ENCODE measurements at places on chromosomes 1 and 21. TPM values are rescaled to one million over a fixed set of nuclear protein-coding genes. Genes with fewer than 3 reads are reported as not detected.
A peak's percentile ranks its signal among the peaks of the same experiment; 100 is the strongest.

The ROR1 gene
- total RNA-seq: 8.6 TPM

- no peak for DNase-seq
Observed at GRCh38 chr1:90607736-90608135, 109.4 kb downstream of the BARHL2 start.

DNA sequence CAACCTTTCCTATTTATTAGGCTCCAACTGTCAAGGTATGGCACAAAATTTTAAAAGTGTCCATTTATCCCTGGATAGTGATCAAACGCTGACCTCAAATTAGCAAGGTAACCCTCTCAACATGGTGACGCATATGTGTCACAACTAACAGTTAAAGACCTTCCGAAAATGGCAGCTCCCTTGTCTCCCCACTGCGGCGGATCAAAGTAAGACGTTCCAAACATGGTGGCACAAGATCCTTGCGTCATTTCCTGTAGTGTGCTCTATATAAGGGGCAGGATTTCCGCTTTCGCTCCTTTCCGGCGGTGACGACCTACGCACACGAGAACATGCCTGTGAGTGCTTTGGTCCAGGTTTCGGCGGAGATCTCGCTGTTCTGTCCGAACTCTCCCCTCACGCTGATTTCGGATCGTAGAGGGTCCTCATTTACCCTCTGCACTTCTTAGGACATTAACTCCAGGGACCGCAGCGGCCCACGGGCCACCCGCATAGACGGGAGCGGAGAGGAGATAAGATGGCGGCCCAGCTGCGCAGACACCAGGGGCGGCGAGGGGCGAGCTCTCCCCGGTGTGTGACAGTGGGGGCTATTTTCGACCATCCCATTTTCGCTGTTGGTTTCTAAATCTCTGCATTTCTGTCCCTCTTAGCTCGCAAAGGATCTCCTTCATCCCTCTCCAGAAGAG is at the start of gene RPS27:
Gene RPS27 (plus strand): TSS at position 295 of the 683 bp plus-strand sequence. CDS start 35 bp downstream, at position 330.
- peak; percentile 89 for DNase-seq

GRCh38 chr1:38090796-38091195 is 44.2 kb upstream of the POU3F1 start:
- no peak for DNase-seq

The DNAJC11 gene
- 74.0 TPM for total RNA-seq

The DNAJC6 gene
- 2.0 TPM for total RNA-seq

- DNase-seq: no peak
Observed at GRCh38 chr1:226378071-226378470, 29.8 kb downstream of the PARP1 start.

- no peak for DNase-seq
Observed at GRCh38 chr1:93705892-93706500, 24.4 kb upstream of the BCAR3 start.

The VSIG8 gene
- total RNA-seq: not detected

DNA sequence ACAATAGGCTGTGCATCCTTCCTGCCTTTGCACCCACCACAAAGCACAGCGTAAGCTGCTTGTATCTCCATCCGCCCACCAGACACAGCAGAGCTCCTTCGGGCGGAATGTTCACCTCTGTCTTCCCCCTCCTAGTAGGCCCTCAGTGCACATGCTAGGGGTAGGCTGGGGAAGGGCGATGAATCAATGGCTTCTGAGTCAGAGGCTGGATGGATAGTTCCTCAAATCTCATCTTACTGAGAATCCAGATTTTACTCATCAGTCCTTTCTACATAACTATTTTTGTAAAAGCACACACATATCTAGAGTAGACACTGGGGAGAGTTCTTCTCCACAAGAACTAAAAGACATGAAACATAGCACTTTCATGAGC is 73.8 kb downstream of the BCAR3 start:
- DNase-seq: no peak

GRCh38 chr1:245894843-245895242 is 612.2 kb downstream of the SMYD3 start:
- DNase-seq: no peak

The OR2L3 gene
- not detected for total RNA-seq

GRCh38 chr1:3683992-3684391 is 31.7 kb downstream of the TP73 start:
- DNase-seq: no peak

DNA sequence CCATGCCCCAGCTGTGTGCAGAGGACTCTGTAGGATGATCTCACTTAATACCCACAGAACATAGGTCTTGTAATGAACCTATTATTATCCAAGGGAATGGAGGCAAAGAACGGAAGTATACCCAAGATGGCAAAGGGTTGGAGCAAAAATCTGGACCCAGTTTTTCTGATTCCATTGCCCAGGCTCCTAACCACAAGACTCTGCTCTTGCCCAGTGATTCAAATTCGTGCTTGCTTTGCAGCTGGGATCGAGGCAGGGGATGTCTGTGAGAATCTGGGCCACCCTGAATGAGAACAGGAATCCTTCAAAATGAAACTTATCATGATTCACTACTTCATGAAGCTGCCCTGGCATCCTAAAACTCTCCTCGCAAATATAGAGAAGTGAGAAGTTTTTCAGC is 97.5 kb upstream of the KCNJ6 start:
- no peak for DNase-seq

DNA sequence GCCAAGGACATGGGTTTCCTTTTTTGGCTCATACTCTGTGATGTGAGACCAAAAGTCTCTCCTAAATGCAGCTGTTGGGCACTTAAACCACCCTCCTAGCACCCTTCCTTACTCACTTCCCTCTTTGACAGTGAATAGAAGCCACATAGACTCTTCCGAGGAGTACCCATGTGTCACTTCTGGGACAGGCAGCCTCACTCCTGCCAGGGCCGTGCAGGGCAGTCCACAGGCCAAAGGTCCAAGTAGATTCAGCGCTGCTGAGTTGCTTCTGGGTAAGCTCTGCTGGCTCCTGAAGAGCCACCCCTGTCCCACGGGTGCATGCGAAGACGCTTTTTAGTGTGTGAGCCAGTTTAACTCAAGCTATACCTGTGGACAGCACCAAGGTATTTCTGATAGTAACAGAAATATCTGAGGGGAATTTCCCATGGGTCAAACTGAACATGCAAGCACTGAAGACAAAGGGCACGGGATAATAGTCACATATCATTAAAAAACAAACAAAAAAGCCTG is 36.8 kb upstream of the BMP8B start:
- no peak for DNase-seq

DNA sequence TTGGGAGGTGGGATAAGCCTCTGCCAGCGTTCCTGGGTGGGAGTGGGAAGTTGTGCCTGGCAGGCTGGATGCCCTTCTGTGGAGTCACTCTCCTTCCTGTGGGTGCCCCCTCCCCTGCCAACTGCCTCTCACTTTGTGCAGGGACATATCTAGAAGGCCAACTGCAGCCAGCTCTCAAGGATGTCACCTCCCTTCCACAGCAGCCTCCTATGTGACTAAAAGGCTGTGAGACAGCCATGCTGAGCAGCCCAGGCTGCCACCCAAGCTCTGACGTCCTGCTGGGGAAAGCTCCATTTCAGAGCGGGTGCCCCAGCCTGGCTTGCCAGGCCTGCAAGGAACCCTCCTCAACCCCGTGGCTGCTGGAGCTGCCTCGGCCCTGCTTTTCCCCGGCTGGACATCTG is 19.6 kb upstream of the SLC26A9 start:
- DNase-seq: no peak
